Femur (tissue), 1 donor: ENCODE measurements at places on chromosomes 11 and 22.

- DNase-seq = no peak
These were observed 274.6 kb downstream of the TBC1D22A start for GRCh38 chr22:47036936-47037485.

GRCh38 chr11:11519184-11519583 lies 102.6 kb downstream of the GALNT18 start:
- DNase-seq = no peak

DNA sequence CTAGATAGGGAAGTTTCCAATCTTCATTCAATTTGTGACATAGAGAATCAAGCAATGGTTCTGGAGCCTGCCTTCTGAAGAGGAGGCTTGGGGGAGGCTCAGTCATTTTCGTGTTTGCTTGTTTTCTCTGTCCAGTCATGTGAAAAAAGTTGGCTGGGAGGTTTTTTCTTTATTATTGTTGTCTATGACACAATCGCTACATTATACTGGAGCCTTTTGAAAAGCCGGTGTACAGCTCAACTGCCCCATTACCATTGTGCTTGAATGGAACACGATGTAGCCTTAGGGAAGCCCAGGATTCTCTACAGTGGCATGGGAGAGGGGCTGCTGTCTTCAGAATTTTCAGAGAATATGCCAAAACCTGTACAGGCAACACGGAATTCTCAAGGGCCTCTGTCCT lies 57.9 kb upstream of the NCAM1 start:
- no peak for DNase-seq

GRCh38 chr22:42560781-42561180 lies 7.0 kb downstream of the SERHL2 start:
- DNase-seq = no peak

DNA sequence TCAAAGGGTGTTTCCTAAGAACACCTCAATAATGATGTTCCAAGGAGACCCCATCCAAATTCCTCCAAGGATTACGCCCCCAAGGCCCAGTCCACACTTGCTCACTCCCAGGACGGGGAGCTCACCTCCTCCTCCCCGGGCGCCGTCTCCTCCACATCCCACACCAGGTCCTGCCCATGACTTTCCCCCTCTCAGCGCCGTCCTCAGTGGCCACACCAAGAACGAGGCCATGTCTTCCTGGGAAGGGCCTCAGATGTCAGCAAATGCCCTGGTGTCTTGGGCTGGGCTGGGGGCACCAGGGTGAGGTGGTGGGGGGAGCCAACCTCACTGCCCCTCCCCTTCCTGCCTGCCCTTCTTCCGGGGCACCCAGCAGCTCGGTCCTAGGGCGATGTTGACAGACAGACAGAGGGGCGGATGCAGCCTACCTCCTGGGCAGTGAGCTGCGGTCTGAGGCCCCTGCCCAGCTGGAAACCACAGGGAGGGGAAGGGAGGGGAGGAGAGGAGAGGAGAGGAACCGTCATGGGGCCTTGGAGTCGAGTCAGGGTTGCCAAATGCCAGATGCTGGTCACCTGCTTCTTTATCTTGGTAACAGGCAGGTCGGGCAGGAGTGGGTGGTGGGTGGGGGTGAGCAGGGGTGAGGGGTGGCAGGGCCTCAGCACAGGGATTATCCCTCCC lies at the start of the genes C11orf21 and TSPAN32:
C11orf21 (minus strand) TSS at position 288 of the 675 bp plus-strand sequence; CDS start at position 178, 110 bp downstream.
TSPAN32 (plus strand) TSS at position 383 of the 675 bp plus-strand sequence; CDS start at position 520, 137 bp downstream.
- DNase-seq = peak; percentile 85

GRCh38 chr11:46055371-46055770 lies 65.9 kb downstream of the PHF21A start:
- no peak for DNase-seq

- no peak for DNase-seq
These were observed 102.1 kb upstream of the SLC5A12 start for GRCh38 chr11:26823963-26824362.

DNA sequence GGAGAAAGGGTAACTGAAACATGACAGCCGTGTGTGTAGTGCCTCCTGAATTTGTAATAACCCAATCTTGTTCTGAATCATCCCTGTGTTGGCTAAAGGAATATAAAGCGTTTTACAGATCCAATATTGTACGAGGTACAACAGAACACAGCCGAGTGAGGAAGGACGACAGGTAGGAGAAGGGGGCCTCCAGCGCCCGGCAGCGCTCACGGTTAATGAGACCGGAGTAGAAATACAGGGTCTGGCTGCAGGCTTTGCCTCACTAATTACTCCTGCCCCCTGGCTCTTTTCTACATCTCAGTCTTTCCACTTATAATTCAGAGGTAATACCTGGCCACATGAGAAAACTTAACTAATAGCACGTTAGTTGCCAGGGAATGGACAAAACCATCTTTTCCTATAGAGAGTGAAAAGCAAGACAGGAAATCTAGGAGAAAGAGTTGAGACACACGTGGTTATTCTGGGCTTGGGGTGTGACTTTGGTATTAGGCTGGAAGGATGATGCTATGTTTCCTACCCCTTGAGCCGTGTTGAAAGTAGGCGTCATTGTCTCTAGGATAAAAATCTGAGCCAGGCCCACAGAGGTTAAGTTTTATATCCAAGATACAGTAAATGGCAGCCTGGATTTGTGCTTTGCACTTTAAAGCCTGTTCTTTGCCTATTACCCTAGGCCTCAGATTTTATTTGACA lies 54.1 kb downstream of the GRIK4 start:
- DNase-seq = no peak

- DNase-seq = no peak
These were observed 8.0 kb downstream of the RNF121 start for GRCh38 chr11:71936825-71937224.

DNA sequence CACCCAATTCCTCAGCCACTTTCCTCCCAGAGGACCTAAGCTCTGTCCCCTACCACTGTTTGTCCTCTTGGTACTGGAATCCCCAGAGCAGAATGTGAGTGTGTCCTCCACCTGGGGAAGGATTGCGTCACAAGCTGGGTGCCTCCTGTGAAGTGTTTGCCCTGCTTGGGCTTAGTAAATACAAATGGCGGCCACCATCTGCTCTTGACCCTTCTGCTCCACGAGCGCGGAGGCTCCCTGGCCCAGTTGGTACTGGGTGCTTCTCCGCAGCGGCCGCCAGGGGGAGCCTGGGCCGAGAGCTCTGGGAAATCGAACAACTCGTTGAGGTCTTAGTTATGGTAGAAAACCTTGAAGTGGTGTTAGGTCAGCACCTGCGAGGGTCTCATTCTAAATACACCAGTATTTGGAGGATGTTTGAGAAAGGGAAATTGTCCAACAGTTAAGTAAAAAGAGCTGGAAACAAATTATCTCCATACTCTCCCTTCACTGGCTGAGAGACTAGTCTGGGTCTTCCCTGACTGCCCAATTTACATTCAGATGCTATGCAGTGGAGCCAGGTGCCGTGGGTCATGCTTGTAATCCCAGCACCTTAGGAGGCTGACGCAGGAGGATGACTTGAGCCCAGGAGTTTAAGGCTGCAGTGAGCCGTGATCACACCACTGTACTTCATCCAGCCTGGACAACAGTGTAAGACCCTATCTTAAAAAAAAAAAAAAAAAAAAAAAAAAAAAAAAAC lies 74.6 kb upstream of the TEAD1 start:
- DNase-seq = no peak

DNA sequence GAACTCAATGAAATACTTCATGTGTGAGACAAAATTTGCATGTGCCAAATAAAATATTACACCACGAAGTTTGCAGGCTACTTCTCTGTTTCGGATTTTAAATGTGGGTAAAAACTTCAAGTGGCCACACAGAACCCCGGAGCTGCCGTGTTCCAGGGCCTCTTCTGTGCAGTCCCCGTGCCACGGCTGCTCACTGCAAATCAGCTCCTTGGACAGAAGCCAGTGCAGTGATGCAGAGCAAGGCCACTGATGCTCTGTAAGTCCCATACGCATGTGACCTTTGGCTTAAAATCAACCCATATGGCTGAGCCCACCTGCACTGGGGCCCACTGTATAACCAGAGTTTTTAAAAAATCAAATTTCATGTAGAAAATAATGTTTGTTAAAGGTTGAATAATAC lies 1309.4 kb downstream of the TBC1D22A start:
- DNase-seq = no peak

GRCh38 chr22:26462051-26462450 lies 21.5 kb downstream of the HPS4 start:
- DNase-seq = no peak

DNA sequence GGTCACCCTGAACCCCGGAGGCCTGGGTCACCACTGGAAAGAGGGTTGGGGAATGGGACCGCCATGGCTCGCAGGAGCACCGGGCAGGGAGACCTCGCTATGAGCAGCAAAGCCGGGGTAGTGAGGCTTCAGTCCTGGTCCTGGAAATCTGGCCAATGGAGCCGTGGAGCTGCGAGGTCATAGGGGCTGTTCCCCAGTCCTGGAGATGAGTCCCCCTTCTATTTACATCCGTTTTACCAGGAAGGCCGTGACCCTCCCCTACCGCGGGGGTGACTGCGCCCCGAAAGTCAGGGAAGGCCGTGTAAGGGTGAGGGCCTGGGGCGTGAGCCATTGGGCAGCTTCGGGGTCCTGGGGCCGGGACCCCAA lies 449 bp downstream of the PIDD1 start:
- DNase-seq = no peak

GRCh38 chr11:112885744-112886433 lies 75.3 kb upstream of the NCAM1 start:
- no peak for DNase-seq

DNA sequence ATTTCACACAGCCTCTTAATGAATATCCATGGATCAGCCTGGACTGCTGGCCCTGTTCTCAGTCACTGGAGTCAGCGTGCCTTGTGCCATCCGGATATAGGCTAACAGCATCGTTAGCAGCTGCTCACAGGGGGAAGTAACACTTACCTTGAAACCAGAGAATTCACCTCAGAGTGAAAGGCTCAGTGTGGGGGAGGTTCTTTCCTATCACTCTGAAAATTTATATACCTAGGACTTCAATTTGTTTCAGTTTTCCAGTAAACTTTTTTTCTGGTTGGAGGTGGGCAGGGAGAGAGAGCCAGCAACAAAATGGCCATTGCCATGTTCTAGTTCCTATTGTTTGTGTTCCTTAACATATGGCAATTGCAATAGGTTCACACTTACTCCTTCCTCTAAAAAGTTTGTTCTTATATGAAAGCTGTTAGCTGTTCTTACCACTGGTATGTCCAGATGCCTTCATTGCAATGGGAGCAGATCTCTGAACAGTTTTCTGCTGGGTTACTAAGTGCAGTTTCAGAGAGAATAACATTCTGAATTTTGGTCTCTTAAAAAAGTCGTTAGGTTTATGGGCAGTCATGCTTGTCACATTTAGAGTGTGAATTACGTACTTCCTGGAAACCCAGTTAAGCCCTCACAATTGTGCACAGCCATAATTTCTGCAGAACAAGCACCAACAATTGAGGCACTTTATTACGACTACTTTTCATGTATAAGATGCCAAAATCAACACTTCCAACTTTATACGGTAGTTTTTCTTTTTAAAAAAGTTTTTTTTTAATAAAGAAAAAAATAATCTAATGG lies 247.6 kb downstream of the CADM1 start:
- no peak for DNase-seq

GRCh38 chr22:27687984-27688545 lies 113.5 kb downstream of the MN1 start:
- no peak for DNase-seq

GRCh38 chr11:65016705-65017104 lies 2.7 kb downstream of the ARL2 start:
- DNase-seq = no peak

- no peak for DNase-seq
These were observed 916.8 kb downstream of the METTL15 start for GRCh38 chr11:29025001-29025400.

- no peak for DNase-seq
These were observed 25.4 kb downstream of the PDGFB start for GRCh38 chr22:39219071-39220039.

GRCh38 chr11:64842851-64843685 lies 1.4 kb downstream of the CDC42BPG start:
- no peak for DNase-seq

GRCh38 chr11:20363500-20364340 lies at the start of gene HTATIP2:
HTATIP2 (plus strand) TSS chr11:20363714; CDS start chr11:20364238, 524 bp downstream.
- peak; percentile 47 for DNase-seq

DNA sequence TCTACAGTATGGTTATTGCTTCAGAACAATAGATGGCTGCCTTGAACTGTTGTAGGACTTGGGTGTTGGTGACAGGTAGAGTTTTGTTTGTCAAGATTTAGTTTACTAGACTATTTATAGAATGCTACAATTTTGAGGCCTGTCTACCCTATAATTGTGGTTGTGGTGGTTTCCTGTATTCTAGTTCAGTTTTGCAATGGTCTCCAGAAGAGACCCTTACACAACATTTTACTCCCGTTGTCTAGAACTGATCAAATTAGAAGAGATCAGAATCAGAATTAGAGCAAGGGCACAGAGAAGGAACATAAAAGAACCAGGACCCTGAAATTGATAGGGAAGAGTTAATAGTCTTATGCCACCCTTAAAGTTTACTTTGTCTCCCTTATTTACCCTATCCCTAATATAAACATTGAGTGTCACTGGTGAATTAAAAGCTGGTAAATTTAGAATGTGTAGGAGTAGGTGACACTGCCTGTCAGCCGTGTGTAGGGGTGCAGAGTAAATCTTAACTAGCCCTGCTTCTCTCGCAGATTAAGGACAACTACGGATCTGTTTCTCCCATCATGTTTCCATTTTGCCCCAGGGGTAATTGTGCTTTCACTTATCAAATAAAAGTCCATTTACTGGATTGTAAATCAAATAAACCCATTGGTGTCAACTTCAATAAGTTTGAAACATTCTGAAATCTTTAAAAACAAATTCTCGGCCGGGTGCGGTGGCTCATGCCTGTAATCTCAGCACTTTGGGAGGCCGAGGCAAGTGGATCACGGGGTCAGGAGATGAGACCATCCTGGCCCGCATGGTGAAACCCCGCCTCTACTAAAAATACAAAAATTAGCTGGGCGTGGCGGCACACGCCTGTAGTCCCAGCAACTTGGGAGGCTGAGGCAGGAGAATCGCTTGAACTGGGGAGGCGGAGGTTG lies 10.9 kb upstream of the PHLDB1 start:
- DNase-seq = no peak

GRCh38 chr11:120880498-120881175 lies 143.3 kb upstream of the TBCEL start:
- DNase-seq = no peak

DNA sequence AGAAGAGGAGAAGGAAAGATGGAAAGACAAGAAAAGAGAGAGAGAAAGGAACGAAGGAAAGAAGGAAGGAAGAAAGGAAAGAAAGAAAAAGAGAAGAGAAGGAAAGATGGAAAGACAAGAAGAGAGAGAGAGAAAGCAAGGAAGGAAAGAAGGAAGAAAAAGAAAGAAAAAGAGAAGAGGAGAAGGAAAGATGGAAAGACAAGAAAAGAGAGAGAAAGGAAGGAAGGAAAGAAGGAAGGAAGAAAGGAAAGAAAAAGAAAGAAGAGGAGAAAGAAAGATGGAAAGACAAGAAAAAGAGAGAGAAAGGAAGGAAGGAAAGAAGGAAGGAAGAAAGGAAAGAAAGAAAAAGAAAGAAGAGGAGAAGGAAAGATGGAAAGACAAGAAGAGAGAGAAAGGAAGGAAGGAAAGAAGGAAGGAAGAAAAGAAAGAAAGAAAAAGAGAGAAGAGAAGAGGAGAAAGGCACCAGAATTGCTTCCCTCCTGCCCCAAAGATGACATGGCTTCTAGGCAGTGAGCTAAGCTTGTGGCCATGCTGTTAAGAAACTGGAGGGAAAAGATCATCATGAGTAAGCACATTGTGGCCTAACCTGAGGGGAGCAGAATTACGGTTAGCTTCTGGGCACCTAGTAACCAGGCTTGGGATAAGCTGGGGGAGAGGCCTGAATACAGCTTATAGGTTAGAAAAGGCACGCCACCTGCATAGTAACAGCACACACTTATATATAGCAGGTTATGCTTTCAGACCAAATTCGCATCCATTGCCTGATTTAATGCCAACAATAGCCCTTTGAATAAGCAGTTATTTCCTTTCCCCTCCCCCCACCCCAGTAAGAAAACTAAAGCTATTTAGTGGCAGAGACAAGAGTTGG lies 2.3 kb upstream of the ST3GAL4 start:
- DNase-seq = peak; percentile 6

GRCh38 chr22:50080077-50080465 lies 5.2 kb downstream of the MLC1 start:
- no peak for DNase-seq
